Right atrium auricular region (tissue), 2 donors: ENCODE measurements at places on chromosomes 4 and X.

GRCh38 chr4:6331018-6331417, 61.4 kb downstream of the WFS1 start:
- no peak for DNase-seq

GRCh38 chrX:109952050-109952449, 50.9 kb upstream of the TMEM164 start:
- no peak for DNase-seq

DNA sequence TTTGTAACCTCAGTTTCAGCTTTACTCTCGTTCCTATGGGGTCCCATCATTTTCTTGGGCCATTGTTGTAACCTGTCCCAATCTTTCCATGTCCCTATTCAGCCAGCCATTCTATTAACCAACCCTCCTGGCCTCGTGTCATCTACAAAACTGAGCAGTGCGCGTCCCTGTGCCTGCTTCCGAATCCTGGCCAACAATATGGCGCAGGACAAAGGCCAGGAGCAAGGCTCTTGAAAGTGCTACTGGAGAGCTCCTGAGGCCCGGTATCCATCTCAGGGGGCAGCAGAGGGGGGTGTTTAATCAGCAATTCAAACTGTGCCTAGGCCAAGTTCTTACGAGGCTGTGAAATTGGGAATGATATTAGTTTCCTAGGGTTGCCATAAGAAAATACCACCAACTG, 41.2 kb upstream of the APLN start:
- DNase-seq = no peak

- no peak for DNase-seq
Measured at GRCh38 chr4:108315694-108316093, 147.0 kb upstream of the LEF1 start.

GRCh38 chrX:138777230-138777629, 65.7 kb upstream of the FGF13 start:
- no peak for DNase-seq

DNA sequence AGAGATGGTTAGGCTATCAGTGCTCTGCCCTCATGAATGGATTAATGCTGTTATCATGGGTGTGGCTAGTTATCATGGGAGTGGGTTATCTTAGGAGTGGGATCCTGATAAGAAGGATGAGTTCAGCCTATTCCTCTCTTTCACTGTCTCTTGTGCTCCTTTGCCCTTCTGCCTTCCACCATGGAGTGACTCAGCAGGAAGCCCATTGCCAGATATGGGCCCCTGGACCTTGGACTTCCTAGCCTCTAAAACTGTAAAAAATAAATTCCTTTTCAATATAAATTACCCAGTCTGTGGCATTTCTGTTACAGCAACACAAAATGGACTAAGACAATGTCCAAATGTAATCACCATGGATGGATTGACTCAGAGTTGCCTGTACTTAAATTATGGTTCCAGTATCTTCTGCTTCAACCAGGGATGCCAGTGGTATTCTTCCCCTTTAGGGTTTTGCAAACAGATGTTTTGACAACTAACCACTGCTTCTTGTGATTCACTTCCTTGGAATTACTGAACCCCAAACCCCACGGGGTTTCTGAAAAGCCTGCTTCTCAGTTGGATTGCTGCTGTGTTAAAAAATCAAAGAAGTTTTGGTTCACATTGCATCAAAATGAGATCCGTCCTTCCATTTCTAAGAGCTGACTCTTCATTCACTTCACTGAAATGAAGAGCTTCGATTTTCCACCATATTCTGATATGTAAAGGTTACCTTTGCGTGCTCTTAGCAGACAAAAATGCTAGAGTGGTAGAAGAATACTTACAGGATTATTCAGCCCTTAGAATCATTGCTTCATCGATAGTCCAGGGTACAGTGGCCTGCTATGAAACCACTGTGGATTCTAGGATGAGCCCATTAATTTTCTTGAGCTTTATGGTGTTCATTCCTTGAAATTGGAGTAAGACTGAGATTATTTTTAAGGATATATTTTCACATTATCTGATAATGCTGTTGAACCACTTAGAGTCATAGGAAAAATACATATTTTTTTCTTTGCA, 107.7 kb downstream of the FRMPD4 start:
- DNase-seq = no peak

- DNase-seq = no peak
Measured at GRCh38 chr4:183755596-183755995, 96.5 kb downstream of the TRAPPC11 start.

DNA sequence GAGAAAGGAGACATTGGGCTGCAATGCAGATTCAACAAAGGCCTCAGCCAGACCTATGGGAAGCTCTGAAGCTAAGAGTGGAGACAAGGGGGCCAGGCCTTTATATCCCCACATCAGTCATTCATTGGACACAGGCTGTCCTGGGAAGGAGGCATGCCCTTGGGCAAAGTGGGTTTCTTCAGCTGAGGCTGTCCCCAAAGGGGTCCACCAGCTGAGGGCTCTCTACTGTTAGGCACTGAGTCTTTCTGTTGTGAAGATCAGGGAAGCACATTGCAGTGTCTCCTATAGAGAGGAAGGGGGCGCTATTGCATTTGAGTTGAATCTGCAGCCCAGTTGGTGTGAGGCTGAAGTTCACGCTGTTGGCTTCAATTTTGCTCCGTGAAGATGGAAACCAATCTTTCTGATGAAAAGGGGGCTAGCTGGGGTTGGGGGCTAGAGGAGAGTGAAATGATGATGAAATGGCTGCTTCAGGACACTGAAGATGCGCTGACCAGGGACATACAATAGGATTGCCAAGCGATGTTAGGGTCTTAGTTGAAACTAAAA, 48.0 kb downstream of the SLC25A5 start:
- DNase-seq = no peak
